ENCODE measurements at places on chromosomes 12 and 14. TPM values are rescaled to one million over a fixed set of nuclear protein-coding genes. Genes with fewer than 3 reads are reported as not detected.

The REM2 gene
- 0.13 TPM for total RNA-seq

The PPP4R4 gene
- total RNA-seq: 0.19 TPM

DNA sequence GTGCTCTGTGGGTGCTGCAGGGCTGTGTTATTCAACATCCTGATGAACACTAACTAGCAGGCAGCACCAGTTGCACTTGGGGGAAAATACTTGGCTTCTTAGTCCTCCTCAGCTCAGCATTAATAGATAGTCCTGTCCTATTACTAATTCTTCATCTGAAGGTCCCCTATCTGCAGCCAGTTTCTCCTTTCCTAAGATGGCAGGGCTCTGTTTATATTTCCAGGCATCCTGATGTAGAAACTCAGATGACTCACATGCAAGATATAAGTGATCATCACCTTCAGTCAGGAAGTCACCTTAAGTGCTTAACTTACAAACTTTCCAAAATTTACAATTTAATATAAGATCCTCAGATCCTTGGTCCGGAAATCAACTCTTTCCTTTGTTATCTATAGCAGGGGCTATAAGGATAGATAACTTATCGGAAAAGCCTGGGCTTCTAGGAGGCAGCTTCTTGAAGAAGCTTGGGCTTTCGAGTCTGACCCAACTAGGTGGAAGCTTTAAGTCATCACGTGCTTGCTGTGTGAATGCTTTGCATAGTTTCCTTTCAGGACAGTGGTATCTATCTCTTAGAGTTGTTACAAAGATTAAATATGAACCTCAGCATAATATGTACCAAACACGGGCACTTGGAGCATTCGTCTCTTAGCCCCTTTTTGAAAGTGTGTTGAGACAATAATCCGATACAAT is 181.0 kb upstream of the GRIP1 start:
- DNase-seq: no peak

The AHNAK2 gene
- 88.2 TPM for total RNA-seq
